ENCODE measurements at places on chromosomes 2 and 18.

- no peaks in the 10 kb centered on the region for H3K36me3 ChIP-seq
- DNase-seq = no peak
- no peaks in the 10 kb centered on the region for H3K4me1 ChIP-seq
- no peak overlapping the region for H3K27ac ChIP-seq
- H3K4me3 ChIP-seq = no peak overlapping the region
Measured at GRCh38 chr2:193963472-193964119, 1693.4 kb upstream of the SLC39A10 start.

DNA sequence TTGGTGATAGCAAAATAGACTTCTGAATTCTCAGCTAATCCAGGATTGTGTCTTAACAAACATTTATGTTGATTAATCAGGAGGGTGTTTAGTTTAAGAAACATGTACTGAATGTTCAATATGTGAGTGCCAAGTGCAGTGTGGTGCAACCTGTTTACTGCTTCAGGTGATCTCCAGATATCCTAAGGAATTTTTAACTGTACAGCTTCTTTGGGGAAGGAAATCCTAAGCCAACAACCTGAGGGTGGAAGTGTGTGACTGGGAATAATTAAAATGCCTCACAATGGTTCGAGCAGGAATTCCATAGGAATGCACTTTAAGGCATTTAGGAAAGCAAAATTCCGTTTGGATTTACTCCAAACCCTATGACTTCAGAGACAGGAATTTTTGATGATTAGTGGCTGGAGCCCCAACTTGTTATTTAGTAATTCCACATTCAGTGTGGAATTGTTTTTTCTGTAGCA is 16.4 kb downstream of the CRIM1 start:
- no peak overlapping the region for H3K4me3 ChIP-seq
- H3K27me3 ChIP-seq = no peaks in the 10 kb centered on the region
- H3K27ac ChIP-seq = no peak overlapping the region
- no peak for DNase-seq
- no peaks in the 10 kb centered on the region for H3K36me3 ChIP-seq
- peaks cover 57% of the 10 kb centered on the region for H3K4me1 ChIP-seq

DNA sequence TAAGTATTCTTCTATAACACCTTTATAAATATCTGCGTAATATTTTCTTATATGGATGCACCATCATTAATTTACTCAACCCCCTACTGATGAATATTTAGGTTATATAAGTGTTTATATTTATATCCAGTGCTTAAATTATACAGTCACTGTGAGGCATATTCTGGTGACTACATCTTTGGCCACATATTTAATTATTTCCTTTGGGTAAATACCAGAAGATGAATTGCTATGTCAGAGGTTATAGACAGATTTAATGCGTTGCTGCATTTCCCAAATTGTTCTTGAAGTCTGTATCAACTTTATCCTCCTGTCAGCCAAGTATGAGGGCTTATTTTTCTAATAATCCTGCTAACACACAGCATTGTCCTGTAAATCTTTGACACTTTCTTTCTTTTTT is 18.7 kb downstream of the DYSF start:
- H3K27me3 ChIP-seq = no peaks in the 10 kb centered on the region
- no peak overlapping the region for H3K27ac ChIP-seq
- H3K4me3 ChIP-seq = no peak overlapping the region
- DNase-seq = no peak

- DNase-seq = no peak
- H3K4me1 ChIP-seq = no peaks in the 10 kb centered on the region
- no peak overlapping the region for H3K27ac ChIP-seq
- H3K36me3 ChIP-seq = no peaks in the 10 kb centered on the region
Measured at GRCh38 chr2:217064234-217065011, 204.6 kb upstream of the TNP1 start.

DNA sequence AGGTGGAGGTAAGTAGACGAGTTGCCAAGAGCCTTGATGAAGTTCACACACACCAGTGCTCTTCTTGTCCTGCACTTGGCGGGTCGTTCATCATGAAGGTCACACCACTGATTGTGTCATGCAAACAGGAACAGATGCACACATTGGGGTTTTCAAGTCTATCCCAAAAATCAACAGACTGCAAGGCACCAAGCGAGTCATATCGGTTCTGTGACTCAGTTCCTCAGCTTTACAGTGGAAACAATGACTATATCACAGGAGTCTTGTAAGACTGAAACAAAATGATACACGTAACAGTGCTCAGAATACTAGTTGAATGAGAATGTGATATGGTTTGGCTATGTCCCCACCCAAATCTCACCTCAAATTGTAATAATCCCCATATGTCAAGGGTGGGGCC is 526.9 kb upstream of the ID2 start:
- no peak for DNase-seq
- no peak overlapping the region for H3K27ac ChIP-seq
- H3K27me3 ChIP-seq = no peaks in the 10 kb centered on the region
- H3K4me1 ChIP-seq = no peaks in the 10 kb centered on the region
- H3K4me3 ChIP-seq = no peak overlapping the region

DNA sequence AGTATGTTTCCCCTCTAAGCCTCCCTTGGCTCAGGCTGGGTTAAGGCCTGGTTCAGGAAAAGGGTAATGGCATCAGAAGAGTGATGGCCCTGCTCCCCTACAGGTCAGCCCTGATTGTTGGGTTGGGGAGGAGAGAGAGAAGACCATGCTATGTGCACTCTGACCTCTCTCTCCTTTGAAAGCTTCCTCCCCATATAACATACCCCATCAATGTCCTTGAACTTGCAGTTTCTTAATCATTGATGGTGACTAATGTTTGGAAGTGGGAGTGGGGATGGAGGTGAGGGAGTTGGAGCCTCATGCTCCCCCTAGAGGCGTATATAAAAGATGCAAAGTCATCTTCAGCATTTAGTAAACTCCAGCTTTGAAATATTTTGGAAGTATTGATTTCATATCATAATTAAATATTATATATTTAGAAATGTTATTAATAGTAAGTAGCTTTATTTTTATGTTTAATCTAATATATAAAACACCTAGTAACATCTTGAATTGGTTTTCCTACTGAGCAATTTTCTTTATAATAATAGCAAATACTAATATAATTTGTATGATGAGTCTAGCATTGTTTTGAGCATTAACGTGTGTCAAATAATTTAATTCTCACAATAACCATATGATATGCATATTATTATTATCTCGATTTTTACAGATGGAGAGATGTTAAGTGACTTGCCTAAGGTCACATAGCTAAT is 8.8 kb downstream of the PLCL1 start:
- no peaks in the 10 kb centered on the region for H3K27me3 ChIP-seq
- H3K4me3 ChIP-seq = no peak overlapping the region
- no peak for DNase-seq

DNA sequence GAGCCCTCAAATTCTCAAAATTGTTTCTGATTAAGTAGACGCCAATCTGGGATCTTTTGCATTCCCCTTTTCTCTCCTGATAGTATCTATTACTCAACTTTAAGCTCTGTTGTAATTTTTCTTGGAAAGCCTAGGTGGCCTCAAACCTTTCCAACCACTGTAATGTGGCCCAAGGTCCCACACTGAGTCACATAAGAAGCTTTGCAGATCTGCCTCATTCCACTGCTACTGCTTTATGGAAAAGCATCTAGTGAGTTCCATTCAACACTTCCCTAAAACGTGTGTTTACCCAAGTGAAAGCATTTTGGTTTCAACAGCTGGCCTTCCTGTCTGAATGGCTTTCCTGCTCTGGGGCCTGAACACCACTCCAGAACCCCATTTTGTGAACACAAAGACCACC is 493.6 kb upstream of the SPHKAP start:
- DNase-seq = no peak
- no peaks in the 10 kb centered on the region for H3K4me1 ChIP-seq
- H3K36me3 ChIP-seq = no peaks in the 10 kb centered on the region
- H3K27ac ChIP-seq = no peak overlapping the region
- no peaks in the 10 kb centered on the region for H3K27me3 ChIP-seq

- H3K36me3 ChIP-seq = no peaks in the 10 kb centered on the region
- no peaks in the 10 kb centered on the region for H3K27me3 ChIP-seq
- no peak for DNase-seq
- no peaks in the 10 kb centered on the region for H3K4me1 ChIP-seq
- no peak overlapping the region for H3K4me3 ChIP-seq
- no peak overlapping the region for H3K27ac ChIP-seq
Measured at GRCh38 chr2:157898591-157898996, 22.5 kb upstream of the ACVR1 start.

DNA sequence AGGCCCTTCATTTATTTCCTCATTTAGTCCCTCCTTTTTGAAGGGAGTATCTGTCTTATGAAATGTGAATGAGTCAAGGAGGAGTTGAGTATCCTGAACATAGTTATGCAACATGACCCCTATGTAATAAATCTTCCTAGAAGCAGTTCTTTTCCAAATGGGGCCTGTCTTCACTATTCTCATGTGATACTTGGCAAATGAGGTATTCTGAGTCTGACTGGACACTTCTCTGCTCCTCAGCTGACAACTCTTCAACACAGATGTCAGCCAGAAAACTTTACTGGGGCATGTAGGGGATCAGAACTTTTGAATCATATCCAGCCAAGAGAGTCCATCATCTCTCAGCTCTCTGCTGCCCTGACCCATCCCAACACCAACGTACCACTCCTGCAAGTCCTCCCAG is 291.6 kb downstream of the ZNF385B start:
- H3K27me3 ChIP-seq = no peaks in the 10 kb centered on the region
- no peak overlapping the region for H3K4me3 ChIP-seq
- no peak overlapping the region for H3K27ac ChIP-seq
- no peak for DNase-seq
- no peaks in the 10 kb centered on the region for H3K36me3 ChIP-seq

DNA sequence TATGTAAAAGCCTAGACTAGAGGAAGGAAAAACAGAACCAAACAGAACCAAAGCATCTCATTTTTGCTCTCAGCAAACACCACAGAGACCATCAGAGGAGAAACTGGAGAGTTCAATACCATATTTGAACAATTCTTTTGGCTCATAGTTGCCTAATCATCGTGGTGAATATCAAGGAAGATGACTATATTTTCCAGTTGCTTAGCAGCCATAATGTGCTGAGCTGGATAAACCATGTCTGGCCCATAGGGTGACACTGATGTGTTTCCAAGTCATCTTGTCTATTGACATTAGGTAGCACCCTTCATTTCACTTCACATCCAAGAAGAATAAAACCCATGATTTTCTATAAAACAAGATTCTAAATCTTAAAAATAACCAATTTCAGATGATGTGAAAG is 5.9 kb upstream of the XRCC5 start:
- H3K36me3 ChIP-seq = no peaks in the 10 kb centered on the region
- H3K27me3 ChIP-seq = no peaks in the 10 kb centered on the region
- no peak overlapping the region for H3K4me3 ChIP-seq
- H3K27ac ChIP-seq = no peak overlapping the region
- DNase-seq = no peak
- peaks cover 4% of the 10 kb centered on the region for H3K4me1 ChIP-seq

DNA sequence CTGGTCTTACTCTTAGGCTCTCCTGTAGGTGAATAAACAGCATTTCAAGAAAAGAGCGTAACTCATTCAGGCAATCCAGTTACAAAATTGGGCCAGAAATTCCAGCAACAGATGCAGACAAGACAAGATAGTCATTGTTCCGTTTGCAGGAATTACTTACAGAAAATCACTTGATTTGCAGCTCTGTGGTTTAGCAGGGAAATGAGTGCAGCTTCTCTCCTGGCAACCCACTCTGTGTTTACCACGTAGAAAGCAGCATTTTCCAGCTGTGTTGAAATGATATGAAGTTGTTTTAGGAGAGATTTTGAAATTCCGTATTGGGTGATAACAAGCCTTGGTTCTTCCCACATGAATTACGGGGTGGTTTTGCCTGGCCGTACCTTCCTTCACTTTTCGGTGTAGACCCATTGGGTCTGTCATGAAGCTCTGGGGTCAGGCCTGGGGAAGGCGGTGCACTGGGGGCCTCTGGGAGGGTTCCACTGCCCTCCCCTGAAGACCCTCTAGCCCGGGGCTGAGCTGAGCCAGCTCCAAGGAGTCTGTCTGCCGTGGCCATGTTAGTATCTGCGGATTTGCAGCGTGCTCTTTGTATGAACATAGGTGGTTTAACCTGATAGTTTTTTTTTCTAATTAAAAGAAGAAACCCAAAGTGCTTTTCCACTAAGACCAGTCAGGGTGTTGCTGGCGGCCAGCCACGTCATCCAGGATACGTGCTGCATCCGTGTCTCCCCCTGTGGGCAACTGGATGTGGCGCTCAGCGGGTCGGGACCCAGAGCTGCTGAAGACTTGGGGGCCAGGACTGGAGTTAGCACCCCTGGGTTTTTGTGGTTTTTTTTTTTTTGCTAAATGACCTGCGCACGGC is 58.9 kb upstream of the KCNG2 start:
- H3K4me3 ChIP-seq = no peak overlapping the region
- no peaks in the 10 kb centered on the region for H3K4me1 ChIP-seq
- no peak overlapping the region for H3K27ac ChIP-seq

GRCh38 chr2:172404824-172405223 is 22.6 kb upstream of the ITGA6 start:
- H3K27me3 ChIP-seq = no peaks in the 10 kb centered on the region
- DNase-seq = no peak
- no peak overlapping the region for H3K27ac ChIP-seq

GRCh38 chr18:65941482-65941881 is 190.7 kb downstream of the CDH7 start:
- no peaks in the 10 kb centered on the region for H3K36me3 ChIP-seq
- no peak for DNase-seq
- H3K27me3 ChIP-seq = no peaks in the 10 kb centered on the region
- no peak overlapping the region for H3K27ac ChIP-seq

DNA sequence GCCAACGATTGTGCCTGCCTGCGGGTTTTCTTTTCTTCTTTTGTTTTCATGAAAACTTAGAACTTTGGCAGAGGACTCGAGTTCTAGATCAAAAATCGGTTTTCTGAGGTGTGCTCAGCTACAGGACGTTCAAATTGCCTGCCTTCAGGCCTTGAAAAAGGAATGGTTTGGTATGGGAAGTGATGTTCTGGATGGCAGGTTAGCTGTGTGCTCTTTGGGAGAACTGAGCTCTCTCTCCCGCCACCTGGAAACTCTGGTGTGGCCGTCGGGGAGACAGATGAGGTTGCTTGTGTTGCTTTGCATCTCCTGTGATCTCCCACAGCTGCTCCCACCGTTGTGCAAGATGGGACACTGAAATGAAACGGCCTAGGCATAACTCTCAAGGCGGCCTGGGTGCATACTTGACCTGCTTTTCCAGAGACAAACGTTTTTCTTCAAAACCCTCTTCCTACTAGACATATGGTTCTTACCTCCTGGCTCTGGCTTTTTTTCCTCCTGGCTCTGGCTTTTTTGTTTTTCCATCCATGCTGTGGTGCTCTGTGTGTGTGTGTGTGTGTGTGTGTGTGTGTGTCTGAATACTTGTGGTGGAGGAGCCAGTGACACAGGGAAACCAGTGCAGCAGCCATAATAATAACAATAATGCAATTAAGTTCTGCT is 2.0 kb downstream of the FMNL2 start:
- H3K27ac ChIP-seq = peak overlapping the region; percentile 90
- peak overlapping the region; percentile 84 for H3K4me3 ChIP-seq
- no peaks in the 10 kb centered on the region for H3K36me3 ChIP-seq
- DNase-seq = peak; percentile 56
